ENCODE measurements at places on chromosomes 4 and X.

DNA sequence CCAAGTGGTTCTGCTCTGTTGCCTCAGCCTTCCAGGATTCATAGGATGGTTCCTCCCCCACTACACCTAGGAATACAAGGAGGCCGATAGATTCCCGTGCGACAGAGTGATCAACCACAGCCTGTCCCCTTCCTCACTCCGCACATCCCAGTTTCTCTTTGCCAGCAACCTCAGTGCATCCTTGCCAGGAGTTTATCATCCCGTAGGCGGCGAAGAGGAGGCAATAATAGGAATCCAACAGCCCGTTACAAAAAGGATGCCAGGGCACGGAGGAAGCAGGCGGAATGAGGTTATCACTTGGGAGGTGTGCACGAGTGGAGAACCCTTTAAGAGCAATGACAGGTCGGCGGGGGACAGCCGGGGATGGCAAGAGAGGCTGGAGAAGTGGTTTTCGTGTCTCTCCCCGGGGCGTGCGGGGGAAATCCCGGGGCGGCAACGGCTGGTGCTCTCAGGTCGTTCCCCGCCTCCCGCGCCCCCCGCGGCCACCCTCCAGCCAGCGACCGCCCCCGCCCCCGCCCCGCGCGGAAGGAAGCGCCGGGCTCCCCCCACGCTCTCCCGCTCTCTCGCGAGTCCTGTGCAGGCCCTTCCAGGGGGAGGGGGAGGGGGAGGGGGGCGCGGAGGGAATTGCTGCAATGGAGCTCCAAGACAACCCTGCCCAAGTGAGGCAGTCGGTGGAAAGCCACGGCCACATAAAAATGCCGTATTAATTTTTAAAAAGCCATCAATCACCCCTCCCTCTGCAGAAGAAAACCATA is 1.6 kb downstream of the PPP3CA start:
- DNase-seq = peak; percentile 89

- DNase-seq = no peak
Observed at GRCh38 chr4:23878246-23878891, 11.5 kb downstream of the PPARGC1A start.

GRCh38 chr4:126572264-126572663 is 1060.5 kb upstream of the INTU start:
- no peak for DNase-seq

DNA sequence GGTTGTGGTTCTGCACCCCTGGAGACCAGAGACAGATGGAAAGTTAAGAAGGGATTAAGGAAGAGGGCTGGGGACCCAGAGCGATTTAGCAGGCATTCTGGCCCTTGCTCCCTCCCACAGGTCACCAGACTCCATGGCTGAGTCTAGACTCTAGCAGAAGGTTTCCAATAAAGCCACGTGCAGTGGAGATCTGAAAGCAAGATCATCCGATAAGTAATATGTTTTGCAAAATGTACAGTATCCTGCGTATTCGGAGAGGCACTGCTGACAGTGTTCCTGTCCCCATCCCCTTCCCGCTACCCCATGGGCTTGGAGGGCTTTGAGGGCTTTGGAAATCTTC is 531 bp upstream of the GPRIN3 start:
- no peak for DNase-seq

DNA sequence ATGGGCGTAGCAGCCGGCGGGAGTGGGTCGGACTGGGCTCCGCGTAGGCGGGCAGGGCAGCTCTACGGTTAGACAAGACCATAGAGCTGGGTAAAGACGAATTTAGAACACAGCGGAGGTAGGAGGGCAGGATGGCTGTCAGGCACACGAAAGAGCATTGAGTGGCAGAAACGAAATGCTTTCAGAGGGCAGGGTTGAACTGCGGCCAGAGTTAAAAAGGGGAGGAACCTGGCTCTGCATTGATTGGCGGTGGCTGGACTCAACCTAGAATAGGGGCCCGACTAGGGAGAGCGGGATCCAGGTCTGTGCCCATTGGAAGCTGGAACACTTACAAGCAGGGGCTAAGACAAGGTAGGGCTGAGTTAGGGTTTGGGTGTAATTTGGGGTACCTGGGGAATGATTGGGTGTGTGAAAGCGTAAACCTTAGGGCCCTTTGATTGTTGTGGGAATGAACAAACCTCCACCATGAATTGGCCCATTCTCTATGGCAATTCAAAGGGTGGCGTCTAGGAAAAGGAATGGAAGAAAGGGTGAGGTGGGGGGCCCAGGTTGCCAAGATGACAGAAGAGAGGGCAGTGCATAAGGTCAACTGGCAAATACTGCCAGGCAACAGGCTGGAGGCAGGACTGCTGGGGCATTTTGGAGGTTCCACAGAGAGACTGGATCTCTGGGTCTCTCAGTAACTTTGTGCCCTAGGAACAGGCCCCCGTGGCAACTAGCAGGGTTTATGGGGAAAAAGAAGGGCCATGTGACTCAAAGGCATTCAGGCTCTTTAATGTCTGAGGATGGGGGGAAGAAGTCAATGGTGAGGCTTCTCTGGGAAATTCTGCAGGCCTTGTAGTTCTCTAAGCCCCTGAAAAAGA is 911 bp upstream of the ELK1 start:
- DNase-seq = no peak

DNA sequence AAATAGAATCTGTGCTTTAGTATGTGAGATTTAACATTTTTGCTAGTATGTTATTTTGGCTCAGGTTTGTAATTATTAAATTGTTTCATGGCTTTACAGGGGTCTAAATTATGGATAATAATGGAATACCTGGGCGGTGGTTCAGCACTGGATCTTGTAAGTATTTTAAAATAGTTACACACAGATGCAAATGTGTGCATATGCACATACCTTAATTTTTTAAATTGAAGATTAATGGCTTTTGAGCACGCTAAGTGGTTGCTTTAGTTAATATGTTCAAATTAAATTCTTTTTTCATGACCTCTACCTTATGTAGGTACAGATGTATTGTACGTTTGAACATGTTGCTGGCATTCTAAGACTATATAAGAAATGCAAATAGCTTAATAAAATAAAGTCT is 40.2 kb downstream of the STK26 start:
- DNase-seq = no peak

- no peak for DNase-seq
Observed at GRCh38 chrX:413322-414201, 26.9 kb upstream of the PPP2R3B start.

DNA sequence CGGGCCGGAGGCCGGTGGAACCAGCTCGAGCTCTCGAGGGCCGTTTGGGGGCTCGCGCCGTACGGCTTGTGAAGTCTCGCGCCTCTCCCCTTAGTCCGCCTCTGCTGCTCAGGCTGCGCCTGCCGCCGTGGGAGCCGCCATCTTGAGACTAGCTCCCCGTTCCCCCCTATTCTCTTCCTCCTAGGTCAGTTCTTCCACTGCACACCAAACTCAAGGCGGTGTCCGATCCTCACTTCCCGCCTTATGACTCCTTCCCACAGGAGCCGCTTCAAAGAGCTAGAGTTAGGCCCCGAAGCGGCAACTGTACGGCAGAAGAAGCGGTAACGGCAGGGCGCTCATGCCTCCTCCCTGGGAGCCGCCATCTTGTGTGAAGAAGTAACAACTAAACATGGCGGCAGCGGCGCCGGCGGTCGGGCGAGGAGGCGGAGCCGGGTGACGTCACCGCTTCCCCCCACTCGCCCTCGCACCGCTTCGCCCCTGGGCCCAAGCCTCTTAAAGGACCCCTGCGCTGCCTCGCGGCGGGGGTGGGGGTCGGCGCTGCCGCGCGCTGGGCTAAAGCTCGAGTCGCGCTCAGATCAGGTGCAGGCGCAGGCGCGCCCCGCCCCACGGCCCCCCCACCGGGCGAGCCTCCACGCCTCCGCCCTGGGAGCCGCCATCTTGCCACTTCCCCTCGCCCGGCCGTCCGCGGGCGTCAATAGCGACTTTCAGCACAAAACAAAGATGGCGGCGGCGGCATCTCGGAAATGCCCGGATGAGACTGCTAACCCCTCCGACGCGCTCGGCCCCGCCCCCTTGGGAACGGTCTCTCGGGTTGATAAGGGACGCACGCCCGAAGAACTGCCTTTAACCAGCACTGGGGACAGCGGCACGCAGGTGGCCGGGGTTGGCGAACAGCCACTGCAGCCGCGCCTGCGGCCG is at the start of gene HCFC1:
Gene HCFC1, minus strand, starts transcription at position 369 of the 918 bp plus-strand sequence. CDS start 978 bp downstream, outside the sequence.
- DNase-seq = peak; percentile 91

DNA sequence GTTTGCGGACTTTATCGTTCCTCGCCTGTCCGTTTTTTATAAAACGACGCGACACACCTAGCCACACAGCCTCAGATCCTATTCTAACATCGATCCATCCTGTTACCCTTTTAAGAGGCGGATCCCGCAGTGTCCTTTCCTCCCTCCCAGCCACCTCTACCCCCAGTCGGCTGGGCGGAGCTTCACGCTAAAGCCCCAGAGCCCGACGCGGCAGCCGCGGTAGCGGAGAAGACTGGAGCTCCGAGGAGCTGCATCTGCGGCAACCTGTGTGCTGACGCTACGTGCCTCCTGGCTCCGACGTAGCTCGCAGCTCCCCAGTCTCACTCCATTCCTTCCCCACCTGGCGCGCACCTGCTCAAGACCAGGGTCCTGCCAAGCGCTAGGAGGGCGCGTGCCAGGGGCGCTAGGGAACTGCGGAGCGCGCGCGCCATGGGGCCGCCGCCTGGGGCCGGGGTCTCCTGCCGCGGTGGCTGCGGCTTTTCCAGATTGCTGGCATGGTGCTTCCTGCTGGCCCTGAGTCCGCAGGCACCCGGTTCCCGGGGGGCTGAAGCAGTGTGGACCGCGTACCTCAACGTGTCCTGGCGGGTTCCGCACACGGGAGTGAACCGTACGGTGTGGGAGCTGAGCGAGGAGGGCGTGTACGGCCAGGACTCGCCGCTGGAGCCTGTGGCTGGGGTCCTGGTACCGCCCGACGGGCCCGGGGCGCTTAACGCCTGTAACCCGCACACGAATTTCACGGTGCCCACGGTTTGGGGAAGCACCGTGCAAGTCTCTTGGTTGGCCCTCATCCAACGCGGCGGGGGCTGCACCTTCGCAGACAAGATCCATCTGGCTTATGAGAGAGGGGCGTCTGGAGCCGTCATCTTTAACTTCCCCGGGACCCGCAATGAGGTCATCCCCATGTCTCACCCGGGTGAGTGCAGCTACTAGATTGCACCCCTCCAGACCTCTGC is at the start of gene RNF128:
Gene RNF128, plus strand, starts transcription at position 217 of the 953 bp plus-strand sequence. Its CDS starts 213 bp downstream, at position 430.
- DNase-seq = no peak

DNA sequence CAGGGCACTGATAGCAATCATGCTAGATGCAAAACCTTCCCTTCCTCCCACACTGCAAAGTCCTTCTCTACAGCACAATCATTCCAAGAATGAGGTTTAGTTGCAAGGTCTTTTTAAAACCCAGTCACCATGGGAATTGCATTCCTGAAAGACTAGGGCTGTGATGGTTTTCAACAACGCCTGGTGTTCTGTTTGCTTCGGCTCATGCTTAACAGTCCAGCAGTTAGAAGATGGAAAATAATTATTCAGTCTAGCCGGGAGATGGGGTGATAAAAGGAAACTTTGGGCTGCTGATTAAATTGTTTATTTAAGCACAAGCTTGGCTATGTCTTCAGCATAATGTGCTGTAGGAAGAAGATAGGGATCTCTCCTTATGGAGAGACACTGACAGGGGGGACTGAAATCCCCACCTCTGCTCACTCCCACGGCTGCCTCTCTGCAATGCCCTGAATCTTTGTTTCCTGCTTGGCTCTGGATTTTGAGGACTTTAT is 211.4 kb downstream of the MID1IP1 start:
- no peak for DNase-seq

DNA sequence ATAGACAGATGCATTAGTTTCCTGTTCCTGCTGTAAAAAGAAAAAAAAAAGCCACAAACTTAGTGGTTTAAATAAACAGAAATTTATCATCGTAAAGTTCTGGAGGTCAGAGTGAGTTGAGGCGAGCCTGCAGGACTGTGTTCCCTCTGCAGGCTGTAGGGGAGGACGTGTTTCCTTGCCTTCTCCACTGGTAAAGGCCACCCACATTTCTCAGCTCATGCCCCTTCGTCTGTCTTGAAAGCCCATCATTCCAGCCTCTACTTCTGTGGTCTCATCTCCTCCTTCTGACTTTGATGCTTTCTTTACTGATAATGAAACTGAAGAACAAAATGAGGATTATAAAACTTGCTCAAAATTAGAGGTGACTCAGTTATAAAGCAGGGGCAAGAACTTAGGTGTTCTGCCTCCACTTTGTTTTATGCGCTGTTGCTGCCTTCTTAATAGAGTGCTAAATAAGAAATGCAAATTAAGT is 143.0 kb downstream of the STIM2 start:
- DNase-seq = no peak

- no peak for DNase-seq
Observed at GRCh38 chr4:95129821-95130311, 372.1 kb downstream of the BMPR1B start.

- no peak for DNase-seq
Observed at GRCh38 chr4:159171287-159171686, 68.4 kb downstream of the RAPGEF2 start.

GRCh38 chr4:20590849-20591248 is 109.4 kb upstream of the PACRGL start:
- DNase-seq = no peak

DNA sequence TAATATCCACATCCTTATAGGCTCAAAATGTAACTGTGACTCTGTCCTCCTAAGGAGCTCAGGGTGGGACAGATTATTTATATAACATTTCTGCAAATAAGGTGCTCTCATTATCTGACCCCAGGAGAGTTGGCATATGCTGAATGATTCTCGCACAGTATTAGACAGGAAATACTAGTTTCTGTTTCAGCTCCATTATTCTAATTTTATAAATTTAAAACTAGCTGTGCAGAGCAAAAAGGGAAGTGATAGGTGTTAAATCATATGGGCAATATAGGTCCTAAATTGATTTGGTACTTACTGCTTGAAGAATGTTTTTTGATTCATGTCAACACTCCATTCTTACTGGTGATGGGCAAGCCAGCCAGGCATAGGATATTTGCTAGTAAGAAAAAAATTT is 141.5 kb downstream of the GLRA2 start:
- DNase-seq = no peak

- no peak for DNase-seq
Observed at GRCh38 chr4:141730805-141731204, 94.4 kb downstream of the IL15 start.

- no peak for DNase-seq
Observed at GRCh38 chrX:131783555-131784308, 239.4 kb upstream of the STK26 start.

- DNase-seq = no peak
Observed at GRCh38 chr4:125582302-125582701, 267.5 kb downstream of the FAT4 start.

DNA sequence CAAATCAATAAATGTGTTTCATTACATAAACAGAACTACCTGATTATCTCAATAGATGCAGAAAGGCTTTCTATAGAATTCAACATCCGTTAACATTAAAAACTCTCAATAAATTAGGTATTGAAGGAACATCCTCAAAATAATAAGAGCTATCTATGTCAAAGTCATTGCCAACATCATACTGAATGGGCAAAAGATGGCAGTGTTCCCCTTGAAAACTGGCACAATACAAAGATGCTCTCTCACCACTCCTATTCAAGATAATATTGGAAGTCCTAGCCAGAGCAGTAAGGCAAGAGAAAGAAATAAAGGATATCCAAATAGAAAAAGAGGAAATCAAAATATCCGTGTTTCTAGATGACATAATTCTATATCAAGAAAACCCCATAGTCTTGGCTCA is 466.4 kb downstream of the MAGEE1 start:
- DNase-seq = no peak

- DNase-seq = no peak
Observed at GRCh38 chr4:24643774-24644520, 59.6 kb upstream of the DHX15 start.

Data from left forelimb (tissue), 1 donor.